Activated naive CD8-positive, alpha-beta T cell treated with anti-CD3 and anti-CD28 coated beads, Interleukin-2, amount 10 ng/mL, durations not matched to agents 7 days and 5 days (primary cell): ENCODE measurements at places on chromosomes 1 and 21. TPM values are rescaled to one million over a fixed set of nuclear protein-coding genes. Genes with fewer than 3 reads are reported as not detected.

The AUNIP gene
- 4.8 TPM for total RNA-seq

The CHI3L1 gene
- 0.53 TPM for total RNA-seq

The TMOD4 gene
- 1.2 TPM for total RNA-seq

The LRRC53 gene
- total RNA-seq = not detected

The NBPF6 gene
- not detected for total RNA-seq
